Fibroblast of the aortic adventitia (primary cell): ENCODE measurements at places on chromosomes 7 and 10. TPM values are rescaled to one million over a fixed set of nuclear protein-coding genes. Genes with fewer than 3 reads are reported as not detected.

Gene UBTD1
- 22.1 and 35.2 TPM in 2 replicates for total RNA-seq

Gene TWIST1
- 28.7 and 33.2 TPM in 2 replicates for total RNA-seq

DNA sequence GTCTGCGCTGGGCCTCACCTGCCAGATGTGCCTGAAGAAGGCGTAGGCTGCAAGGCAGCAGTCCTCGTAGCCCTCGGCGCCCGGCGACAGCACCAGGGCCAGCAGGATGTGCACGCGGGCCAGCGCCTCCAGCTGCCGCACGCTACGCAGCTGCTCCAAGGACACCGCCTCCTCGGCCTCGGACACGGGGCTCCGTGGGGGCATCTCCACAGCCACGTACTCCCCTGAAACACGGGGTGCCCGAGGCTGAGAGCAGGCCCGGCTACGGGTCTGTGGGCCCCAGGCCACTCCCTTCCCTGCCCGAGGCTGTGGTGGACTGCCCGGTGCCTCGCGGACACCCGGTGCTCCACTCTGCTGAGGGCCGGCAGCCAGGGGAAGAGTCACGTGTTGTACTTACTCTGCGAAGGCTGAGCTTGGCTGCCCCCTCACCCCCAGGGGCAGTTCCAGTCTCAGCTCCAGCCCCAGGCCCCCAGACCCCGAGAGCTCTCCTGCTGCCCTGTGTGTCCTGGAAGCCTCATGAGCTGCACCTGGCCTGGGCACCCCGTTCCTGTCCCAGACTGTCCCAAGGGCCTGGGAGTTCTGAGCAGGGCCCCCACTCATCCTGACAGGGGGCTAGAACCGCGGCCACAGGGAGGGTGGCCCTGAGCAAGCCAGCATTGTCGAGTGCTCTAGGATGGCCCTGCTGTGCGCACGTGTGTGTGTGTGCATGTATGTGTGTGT is 62.8 kb downstream of the CFAP46 start:
- DNase-seq = no peak

- peak; percentile 1 for DNase-seq
These were observed 157.3 kb downstream of the PCLO start for GRCh38 chr7:83005410-83005809.

- DNase-seq = no peak
These were observed 175.9 kb upstream of the GHITM start for GRCh38 chr10:83963446-83963845.

GRCh38 chr7:127890726-127891125 is 140.5 kb downstream of the LRRC4 start:
- DNase-seq = no peak

GRCh38 chr10:88983206-88983605 is 7.4 kb upstream of the FAS start:
- peak; percentile 63 for DNase-seq

DNA sequence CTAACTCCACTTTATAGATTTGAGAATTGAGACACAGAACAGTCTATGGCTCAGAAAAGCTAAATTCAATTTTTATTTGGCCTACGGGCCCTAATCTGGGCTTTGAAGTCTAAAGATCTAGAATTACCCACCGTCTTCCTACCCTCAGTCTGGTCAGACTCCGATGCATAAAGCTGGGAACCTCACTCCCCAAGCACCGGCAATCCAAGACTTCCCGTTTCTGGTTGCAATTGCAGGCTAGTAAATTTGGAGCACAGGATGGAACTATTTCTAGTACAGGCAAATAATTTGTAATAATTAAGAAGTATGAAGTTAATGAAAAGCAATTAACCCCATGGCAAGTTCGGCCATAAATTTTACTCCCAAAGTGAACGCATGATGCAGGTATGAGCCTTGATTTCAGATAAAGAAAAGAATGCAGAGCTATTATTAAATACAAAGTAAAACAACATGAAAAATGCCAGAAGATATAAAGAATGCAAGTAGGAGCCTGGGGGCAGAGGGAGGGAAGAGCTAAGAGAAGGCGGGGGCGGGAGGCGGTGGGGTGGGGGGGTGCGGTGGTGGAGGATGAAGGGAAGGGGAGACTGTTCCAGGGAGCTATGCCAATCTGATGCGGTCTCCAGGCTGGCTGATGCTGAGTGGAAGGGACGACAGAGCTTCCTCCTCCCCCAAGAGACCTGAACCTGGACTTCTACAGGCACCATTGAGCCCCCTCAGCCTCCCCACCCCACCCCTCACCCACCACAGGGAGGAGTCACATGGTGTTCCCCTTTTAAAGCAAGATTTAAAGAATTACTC is 45.1 kb downstream of the BPGM start:
- peak; percentile 84 for DNase-seq

- DNase-seq = no peak
These were observed 2.3 kb upstream of the H2BK1 start for GRCh38 chr7:151212626-151213025.
